ENCODE measurements at places on chromosomes 16 and 17.

- DNase-seq, result peak; percentile 51
Observed at GRCh38 chr17:48374650-48375230, 55.3 kb downstream of the SKAP1 start.

GRCh38 chr16:1831186-1832075 is 4.4 kb downstream of the FAHD1 start:
- DNase-seq, result no peak

GRCh38 chr17:39666231-39666600 is 1.1 kb downstream of the TCAP start:
- no peak for DNase-seq

GRCh38 chr16:81483064-81483969 is 38.7 kb downstream of the CMIP start:
- no peak for DNase-seq

DNA sequence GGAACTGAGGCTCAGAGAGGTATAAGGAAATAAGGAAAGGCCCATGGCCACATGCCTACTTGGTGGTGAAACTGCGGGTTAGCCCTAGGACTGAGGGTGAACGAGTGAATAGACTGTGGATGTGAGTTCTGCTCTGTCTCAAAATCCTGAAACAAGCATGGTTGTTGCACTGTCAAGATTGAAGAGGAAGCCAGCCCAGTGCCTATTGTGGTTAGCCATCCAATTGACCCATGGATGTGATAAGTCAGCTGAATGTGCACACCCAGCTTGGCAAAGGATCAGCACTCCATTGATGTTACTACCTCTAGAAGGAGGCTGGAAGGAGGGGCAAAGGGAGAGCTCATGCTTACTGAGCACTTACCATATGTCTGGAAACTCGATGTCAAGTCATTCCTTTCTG is 4.5 kb downstream of the TMEM114 start:
- no peak for DNase-seq
